Eye (tissue), 1 donor: ENCODE measurements at places on chromosomes 5 and 9.
A peak's percentile ranks its signal among the peaks of the same experiment; 100 is the strongest.

DNA sequence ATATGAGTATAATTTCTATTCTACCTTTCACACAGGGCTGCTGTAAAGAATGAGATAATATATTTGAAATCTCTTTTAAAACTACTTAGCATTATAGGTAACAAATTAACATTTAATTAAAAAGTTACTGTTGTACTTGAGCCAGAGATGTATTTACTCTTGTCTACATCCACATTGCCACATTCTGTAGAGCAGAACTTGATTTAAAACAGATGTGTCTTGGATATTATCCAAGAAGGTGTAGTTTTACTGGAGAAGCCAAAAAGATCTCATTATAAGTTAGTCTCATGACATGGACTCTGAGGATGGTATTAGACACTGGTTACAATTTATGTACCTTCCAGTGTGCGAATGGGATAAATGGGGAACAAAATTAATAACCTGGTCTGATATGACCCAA is 293.1 kb upstream of the CCNH start:
- peak; percentile 24 for DNase-seq

- no peak for DNase-seq
Measured at GRCh38 chr5:43855452-43855851, 252.5 kb downstream of the NNT start.

GRCh38 chr5:33891788-33892619 is at the start of gene ADAMTS12:
TSS of gene ADAMTS12 (minus strand) at chr5:33891990. CDS start at chr5:33891856, 134 bp downstream.
- peak; percentile 87 for DNase-seq

- DNase-seq = no peak
Measured at GRCh38 chr9:109011231-109011671, 2.0 kb downstream of the CTNNAL1 start.

DNA sequence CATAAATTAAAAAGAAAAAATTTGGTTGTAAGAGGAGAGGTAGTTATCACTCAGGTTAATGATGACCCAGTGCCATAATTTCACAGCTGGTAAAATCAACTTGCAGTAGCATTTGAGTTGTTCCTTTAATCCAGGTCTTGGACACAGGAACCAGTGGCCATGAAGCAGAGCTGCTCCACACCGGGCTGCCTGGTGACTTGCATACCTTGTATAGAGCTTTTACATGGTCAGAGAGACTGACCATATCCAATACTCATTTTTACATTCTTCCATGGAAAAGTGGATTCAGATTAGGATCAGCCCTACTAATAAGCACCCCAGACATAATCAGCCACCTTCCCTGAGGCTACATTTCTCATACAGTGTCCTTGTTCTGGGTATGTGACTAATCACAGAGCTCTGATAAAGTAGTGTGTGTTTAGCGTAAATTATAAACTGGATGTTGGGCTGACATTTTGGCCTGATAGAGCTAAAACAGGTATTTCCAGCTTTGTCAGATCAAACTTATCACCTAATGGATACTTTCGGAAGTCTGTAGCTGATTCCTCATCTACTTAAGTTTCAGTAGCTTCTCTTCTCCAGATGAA is 77.0 kb upstream of the ZSWIM6 start:
- DNase-seq = no peak

DNA sequence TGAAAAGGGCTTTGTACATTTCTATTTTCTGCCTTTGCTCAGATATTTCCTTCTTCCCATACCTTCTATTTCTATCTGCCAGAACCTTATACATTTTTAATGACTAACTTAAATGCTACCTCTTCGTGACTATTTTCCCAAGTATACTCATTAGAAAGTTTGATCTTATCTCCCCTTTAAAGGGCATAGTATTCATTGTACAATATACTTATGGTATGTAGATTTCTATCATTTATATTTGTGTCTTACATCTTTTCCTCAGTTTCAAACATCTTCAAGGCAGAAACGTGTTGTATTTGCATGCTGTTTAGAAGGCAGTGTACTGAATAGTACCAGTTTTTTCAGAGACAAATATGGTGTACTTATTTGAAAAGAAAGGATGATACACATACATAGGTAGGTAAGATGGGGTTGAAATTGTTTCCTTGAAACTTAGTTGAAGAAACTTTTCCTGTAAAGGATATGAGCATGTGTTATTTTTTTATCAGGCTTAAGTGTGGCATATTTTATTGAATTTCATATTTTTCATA is 518.1 kb upstream of the NUDT12 start:
- DNase-seq = no peak
